ENCODE measurements at places on chromosomes 1 and 21.

DNA sequence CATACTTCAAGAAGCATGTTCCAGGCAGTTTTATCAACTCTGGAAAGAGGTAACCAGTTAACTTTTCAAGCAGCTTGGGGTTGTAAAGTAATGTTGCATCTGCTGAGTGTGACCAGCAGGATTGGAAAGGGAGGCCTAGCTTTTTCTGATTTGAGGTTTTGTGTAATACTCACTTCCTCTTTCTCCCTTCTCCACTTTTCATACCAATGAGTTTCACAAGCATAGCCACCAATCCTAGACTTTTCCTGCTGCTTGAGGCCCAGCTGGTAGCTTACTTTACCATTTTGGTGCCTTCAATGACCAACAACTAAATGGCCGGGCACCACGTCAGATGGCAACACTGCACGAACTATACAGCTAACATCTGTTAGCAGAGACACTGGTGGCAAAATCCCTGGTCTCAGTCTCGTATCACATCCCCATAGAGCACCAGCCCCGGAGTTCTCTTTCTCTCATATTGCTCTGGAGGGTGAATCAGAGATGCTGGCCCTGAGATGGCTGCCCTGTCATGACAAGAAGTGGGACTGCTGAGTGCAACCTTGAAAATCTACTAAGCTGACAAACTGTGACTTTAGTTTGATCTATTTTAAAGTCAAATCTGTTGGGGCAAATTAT, 14.8 kb upstream of the GPR88 start:
- no peak for DNase-seq

DNA sequence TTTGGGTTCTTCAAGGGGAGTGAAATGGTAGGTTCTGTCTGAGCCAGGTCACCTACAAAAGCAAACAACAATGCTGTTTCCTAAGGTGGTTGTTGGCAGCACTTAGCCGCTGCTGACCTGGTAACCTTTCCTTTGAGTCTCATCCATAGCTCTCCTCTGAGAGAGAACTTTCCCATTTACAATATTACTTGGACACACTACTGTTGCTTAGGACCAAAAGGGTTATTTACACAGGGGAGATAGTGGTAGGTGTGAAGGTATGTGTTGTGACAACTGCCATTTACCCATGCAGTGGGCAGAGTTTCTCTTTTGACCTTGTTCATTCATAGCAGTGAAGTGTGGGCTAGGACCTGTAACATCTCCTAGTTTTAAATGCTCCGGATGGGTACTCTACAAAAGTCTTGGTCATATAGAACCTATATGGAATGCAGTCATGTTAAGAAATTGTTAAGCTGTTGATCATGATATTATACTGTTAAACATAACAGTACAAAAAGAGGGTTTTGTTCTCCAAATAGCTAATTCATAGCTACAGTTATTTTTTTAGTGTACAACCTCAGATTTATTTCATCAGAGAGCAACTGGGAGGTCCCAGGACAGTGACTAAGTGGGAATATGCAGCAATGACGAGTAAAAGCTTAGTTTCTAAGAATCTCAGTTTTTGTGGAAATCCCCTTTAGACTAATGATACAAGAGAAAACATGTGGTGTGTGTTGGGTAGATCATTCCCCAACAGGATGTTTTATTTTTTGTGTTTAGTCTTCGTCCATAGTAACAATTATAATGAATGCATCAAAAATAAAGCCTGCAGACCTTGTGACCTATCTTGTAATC, 219.7 kb downstream of the NFIA start:
- no peak for DNase-seq

DNA sequence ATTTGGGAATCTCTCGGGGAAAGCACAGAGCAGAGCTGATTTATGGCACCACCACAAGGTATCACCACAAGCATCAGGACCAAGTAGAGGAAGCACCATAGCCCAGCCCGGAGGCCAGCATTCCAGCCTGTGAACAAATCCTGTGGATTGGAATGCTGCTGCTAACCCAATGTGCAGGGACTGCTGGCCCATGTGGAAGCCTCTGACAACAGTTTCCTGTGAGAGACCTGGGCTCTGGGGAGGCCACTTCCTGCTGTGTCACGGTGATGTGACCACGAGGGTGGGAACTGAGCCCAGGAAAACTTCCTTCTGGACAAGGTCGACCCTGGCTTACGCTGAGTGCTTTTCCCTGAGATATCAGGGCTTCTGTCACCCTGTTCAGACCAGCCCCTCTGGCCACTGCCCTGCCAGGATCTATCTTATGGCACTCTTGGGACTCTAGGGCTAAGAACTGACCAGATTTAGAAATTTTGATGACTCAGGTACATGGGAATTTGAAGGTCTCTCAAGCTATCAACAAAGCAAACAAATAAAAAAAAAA, 88.3 kb upstream of the NGF start:
- DNase-seq = no peak

GRCh38 chr1:24822887-24823286, 77.6 kb downstream of the CLIC4 start:
- no peak for DNase-seq

- no peak for DNase-seq
Observed at GRCh38 chr1:212225871-212226302, 59.3 kb upstream of the PPP2R5A start.

DNA sequence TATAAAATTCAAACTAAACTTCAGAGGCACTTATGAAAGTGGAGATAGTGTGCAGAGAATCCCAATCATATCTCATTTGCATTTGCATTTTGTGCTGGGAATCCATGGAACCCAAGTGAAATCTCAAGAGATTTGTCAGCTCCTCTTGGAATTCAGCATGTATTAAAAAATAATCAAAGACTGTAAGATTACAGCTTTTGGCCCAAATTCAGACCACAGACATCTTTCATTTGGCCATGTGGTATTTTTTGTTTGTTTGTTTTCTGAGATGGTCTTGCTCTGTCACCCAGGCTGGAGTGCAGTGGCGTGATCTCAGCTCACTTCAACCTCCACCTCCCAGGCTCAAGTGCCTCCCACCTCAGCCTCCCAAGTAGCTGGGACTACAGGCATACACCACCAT, 3.8 kb upstream of the CACYBP start:
- DNase-seq = no peak

- DNase-seq = no peak
Observed at GRCh38 chr1:25485536-25486411, 55.1 kb downstream of the MACO1 start.

GRCh38 chr1:19311503-19311930, 427 bp downstream of the AKR7A2 start:
- DNase-seq = peak; percentile 71

DNA sequence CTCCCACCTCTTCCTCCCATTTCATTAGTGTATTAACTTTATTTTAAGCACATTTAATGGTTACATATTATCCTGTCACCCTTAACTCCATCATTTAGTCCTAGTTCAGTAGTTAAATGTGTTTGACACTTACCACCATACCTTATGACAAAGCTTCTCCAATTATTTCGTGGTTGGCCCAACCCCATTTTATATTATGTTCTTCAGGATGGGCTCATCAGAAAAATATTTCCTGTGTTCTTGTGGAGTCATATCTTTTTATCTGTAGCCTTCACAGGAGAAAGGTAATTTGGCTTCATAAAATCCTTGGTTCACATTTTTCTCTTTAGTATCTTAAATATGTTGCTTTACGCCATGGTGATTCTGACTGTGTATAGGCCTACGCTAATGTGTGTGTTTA, 142.3 kb upstream of the COL6A1 start:
- no peak for DNase-seq

GRCh38 chr1:51734896-51735745, 118.2 kb downstream of the OSBPL9 start:
- DNase-seq = no peak

GRCh38 chr1:177172272-177172671, 1.5 kb downstream of the BRINP2 start:
- no peak for DNase-seq

DNA sequence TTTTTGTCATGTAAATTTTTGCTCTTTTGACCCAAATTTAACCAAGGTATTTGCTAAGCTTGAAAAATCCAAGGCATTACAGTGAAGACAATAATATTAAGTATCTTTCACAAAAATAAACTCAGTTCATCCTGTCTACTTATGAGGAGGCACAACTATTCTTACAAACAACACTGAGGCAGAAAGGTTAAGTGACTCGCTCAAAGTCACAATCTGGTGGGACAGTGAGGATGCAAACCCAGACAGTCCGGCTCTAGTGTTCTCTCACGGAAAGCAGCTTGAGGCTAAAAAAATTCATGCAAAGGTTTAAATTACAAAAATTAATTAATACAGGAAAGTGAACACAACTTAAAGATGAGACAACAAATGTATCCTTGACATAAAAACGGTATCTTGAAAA, 125.3 kb downstream of the SIPA1L2 start:
- no peak for DNase-seq

DNA sequence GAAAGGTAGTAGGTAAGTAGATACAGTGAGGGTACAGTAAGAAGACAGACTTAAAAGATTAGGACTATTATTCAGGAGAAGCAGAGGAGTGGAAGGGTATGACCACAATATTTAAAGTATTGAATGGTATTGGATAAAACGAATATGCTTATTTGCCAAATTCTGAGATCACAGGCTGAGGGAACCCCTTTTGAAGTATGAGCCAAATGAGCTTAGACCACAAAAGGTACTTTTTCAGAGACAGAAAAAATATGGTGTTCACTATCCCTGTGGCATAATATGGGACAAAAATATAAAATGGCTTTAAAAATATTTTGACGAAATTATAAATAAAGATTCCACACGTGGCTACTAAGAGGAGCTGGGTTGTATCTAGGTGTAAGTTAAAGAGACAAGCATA, 880 bp upstream of the MTF2 start:
- no peak for DNase-seq

- no peak for DNase-seq
Observed at GRCh38 chr1:214066190-214066589, 78.4 kb downstream of the PROX1 start.

DNA sequence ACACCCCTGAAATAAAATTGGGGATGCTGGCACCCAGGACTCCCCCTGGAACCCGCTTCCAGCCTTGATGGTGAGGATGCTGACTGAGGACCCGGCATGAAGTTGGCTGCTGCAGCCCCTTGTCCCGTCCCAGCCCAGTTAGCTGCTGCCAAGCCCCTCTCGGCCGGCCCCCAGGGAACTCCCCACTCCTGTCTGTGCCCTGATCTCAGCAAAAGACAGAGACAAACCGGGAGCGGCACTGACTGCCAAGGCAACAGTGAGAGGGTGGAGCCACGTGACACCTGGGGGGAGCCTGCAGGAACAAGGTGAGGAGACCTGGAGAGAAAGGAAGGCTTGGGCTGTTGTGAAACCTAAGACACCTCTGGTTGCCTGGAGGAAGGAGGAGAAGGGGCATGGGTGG, 24.7 kb downstream of the CASZ1 start:
- no peak for DNase-seq

- DNase-seq = no peak
Observed at GRCh38 chr1:184487531-184488193, 100.8 kb downstream of the C1orf21 start.

DNA sequence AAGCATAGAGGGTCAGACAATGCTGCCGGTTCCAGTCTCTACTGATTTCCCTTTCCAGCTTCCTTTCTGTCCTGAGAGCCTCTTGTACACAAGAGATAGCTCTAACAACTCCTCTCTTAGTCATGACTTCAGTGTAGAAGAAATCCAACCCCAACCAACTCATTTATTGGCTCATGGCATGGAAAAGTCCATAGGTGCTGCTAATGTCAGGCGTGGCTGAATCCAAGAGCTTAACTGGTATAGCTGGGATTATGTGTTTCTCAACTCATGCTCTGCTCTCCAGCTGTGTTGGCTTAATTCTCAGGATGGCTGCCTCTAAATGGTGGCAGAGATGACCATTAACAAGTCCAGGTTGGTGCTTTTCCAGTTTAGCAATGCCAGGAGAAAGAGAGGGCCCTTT, 12.4 kb upstream of the THRAP3 start:
- DNase-seq = no peak

GRCh38 chr1:23394684-23395083, 25.0 kb upstream of the ZNF436 start:
- DNase-seq = peak; percentile 93

DNA sequence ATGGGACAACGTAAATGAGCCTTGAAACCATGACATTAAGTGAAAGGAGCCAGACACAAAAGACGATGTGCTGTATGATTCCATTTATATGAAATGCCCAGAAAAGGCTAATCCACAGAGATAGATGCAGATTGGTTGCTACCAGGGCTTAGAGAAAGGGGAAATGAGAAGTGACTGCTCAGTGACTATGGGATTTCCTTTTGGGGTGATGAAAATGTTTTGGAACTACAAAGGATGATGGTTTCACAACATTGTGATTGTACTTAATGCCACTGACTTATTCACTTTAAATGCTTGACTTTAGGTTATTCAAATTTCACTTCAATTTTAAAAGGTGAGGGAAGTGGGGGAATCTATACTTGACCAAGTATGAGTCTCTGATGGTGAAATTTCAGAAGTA, 414.3 kb downstream of the SETD4 start:
- DNase-seq = no peak

GRCh38 chr1:94103608-94104007, 17.3 kb downstream of the ABCA4 start:
- no peak for DNase-seq

GRCh38 chr1:204139088-204139487, 12.8 kb downstream of the ETNK2 start:
- DNase-seq = no peak

GRCh38 chr1:57362480-57362879, 61.4 kb downstream of the DAB1 start:
- no peak for DNase-seq

DNA sequence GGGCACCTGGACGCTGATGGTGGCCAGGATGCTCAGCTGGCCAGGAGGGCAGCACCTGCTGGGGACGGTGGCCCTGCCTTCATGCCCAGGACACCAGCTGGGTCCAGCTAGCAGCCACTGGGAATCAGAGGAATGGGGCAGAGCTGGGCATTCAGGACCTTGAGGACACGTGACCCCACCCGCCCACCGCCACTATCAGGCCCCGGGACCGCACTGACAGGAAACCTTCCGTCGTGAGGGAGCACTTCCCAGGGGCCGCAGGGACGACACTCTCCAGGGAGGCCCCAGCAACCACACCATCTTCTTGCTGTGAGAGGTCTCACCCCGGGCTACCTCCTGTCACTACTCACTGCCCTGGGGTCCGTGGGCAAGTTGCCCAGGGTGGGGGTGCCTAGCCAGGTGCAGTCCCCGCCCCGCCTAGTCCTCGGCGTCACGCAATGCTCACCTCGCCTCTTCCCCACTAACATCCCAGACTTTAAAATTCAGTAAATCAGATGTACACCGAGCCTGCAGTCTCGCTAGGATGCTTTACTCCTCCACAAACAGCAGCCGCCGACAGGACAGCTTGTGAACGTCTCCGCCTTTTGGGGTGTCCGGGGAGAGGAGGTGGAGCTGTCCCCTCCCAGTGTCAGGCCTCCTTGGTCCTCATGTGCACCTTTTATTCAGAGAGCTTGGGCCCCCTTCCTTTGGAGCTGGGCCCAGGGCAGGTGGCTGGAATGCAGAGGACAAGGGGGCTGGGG, 4.9 kb downstream of the VWA1 start:
- DNase-seq = no peak

GRCh38 chr21:39406065-39406464, 39.5 kb downstream of the LCA5L start:
- DNase-seq = no peak

- DNase-seq = peak; percentile 24
Observed at GRCh38 chr1:111938123-111938522, 51.3 kb downstream of the KCND3 start.
